ENCODE measurements at places on chromosomes 6 and 20.

DNA sequence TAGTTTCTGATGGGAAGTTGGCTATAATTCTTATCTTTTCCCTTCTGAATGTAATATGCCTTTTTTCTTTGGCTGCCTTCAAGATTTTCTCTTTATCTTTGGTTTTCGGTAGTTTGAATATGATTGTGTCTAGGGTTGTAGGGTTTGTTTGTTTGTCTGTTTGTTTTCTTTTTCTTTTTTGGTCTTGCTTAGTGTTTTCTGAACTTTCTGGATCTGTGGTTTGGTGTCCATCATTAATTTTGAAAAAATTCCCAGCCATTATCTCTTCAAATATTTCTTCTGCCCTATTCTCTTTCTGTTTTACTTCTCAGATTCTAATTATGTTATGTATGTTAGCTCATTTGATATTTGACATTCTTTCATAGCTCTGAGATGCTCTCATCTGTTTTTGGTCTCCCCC, 79.4 kb downstream of the CHMP4B start:
- H3K36me3 ChIP-seq = no peaks in the 10 kb centered on the region
- H3K4me1 ChIP-seq = peaks cover 5% of the 10 kb centered on the region
- no peak overlapping the region for H3K4me3 ChIP-seq
- no peaks in the 10 kb centered on the region for H3K27me3 ChIP-seq

- no peaks in the 10 kb centered on the region for H3K4me1 ChIP-seq
- H3K36me3 ChIP-seq = no peaks in the 10 kb centered on the region
- no peaks in the 10 kb centered on the region for H3K27me3 ChIP-seq
- H3K4me3 ChIP-seq = no peak overlapping the region
Observed at GRCh38 chr20:64156886-64157875, 7.1 kb upstream of the MYT1 start.

DNA sequence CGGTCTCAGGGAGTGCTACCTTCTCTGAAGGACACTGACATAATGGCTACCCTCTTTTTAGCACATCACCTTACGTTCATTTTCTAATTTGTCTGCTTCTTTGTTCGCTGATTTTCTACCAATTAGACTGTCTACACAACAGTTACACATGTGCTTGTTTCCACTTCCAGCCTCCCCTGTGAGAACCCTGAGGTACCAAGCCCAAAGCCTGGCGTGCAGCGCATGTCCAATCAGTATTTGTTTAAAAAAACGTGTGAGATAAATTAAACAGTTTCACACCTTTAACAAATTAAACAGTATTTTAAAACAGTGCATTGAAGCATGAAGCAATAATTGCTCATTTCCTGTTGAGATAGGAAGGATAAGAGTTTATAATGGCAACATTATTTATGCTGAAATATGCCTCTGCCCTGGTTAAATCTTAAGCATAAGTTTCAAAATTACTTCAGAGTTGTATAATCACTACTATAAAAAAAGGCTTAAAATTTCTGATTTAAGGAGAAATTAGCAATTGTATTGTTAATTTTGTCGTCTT, 88.9 kb downstream of the MAP3K5 start:
- no peaks in the 10 kb centered on the region for H3K36me3 ChIP-seq
- no peak overlapping the region for H3K27ac ChIP-seq
- no peak overlapping the region for H3K4me3 ChIP-seq
- H3K4me1 ChIP-seq = no peaks in the 10 kb centered on the region

DNA sequence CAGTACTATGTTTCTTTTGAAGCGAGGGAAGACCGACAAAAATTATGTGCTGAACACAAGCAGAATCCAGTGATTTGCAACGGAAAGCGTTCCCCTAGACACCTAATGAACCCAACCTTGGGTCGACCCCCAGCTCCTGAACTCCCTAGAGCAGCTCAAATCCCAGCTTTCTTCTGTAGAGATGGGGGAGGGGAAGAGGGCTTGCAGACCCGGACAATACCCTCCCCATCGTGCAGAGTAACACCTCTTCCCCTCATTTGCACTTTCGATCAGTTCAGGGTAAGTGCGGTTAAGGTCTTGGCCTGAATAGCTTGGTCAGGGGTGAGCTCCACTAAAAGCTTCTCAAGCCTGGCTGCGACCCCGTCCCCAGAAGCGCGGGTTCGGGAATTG, 404 bp downstream of the CEP162 start:
- DNase-seq = peak; percentile 17
- H3K4me1 ChIP-seq = no peaks in the 10 kb centered on the region
- H3K36me3 ChIP-seq = no peaks in the 10 kb centered on the region
- H3K4me3 ChIP-seq = peak overlapping the region; percentile 87
- H3K27ac ChIP-seq = peak overlapping the region; percentile 92

DNA sequence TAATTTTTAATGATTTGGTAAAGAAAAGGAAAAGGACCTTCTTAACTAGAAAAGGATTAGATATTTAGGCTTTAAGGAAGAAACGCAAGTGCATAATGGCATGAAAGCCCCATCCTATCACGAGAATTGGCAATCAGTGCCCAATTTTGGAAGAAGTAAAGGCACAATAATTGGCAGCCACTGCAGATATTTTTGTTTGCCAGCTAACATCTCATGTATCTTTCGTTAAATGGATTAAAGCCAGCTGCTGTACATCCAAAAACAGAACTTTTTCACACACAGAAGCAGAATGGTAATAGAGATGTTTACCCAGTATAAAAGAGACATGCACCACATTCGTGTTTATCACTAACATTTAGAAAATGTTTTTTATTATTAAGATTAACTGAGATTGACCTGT, 180.3 kb downstream of the C6orf118 start:
- no peak for DNase-seq
- no peak overlapping the region for H3K27ac ChIP-seq
- H3K36me3 ChIP-seq = no peaks in the 10 kb centered on the region
- H3K4me3 ChIP-seq = no peak overlapping the region
- no peaks in the 10 kb centered on the region for H3K4me1 ChIP-seq

DNA sequence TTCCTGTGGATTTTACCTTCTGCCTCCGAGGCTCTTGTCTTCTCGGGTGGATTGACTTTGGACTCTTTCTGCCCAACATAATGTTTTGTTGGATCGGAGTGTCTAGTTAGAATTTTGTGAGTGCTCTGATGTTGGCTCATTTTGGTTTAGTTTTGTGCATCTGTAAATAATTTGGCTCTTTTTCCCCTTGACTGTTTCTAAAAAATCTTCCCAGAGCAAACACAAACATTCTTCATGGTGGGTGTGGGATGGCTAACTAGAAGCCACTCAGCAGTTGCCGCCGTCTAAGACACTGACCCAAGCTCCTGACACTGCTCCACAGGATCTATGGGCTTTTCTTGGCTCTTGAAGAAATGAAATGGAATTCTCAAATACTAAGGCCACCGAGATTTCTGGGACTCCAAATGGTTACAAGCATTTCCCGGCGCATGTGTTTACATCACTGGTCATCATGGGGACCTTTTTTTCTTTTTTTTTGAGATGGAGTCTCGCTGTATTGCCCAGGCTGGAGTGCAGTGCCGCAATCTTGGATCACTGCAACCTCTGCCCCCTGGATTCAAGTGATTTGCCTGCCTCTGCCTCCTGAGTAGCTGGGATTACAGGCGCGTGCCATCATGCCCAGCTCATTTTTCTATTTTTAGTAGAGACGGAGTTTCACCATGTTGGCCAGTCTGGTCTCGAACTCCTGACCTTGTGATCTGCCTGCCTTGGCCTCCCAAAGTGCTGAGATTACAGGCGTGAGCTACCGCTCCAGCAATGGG, 92.0 kb upstream of the FRMD1 start:
- no peak for DNase-seq
- H3K36me3 ChIP-seq = no peaks in the 10 kb centered on the region
- no peak overlapping the region for H3K4me3 ChIP-seq
- H3K27me3 ChIP-seq = no peaks in the 10 kb centered on the region
- H3K4me1 ChIP-seq = no peaks in the 10 kb centered on the region
- no peak overlapping the region for H3K27ac ChIP-seq

DNA sequence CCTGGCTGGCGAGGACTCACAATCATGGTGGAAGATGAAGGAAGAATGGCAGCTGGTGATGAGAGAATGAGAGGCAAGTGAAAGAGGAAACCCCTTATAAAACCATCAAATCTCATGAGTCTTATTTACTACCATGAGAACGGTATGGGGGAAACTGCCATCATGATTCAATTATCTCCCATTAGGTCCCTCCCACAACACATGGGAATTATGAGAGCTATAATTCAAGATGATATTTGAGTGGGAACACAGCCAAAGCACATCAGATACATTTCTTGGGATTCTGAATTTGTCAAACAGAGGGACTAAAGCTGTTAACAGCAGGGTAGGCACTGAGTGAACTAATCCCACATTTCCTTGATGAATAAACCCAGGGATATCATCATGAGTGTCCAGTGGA, 116.2 kb upstream of the PLCB4 start:
- no peak overlapping the region for H3K27ac ChIP-seq
- no peaks in the 10 kb centered on the region for H3K27me3 ChIP-seq
- H3K4me3 ChIP-seq = no peak overlapping the region

DNA sequence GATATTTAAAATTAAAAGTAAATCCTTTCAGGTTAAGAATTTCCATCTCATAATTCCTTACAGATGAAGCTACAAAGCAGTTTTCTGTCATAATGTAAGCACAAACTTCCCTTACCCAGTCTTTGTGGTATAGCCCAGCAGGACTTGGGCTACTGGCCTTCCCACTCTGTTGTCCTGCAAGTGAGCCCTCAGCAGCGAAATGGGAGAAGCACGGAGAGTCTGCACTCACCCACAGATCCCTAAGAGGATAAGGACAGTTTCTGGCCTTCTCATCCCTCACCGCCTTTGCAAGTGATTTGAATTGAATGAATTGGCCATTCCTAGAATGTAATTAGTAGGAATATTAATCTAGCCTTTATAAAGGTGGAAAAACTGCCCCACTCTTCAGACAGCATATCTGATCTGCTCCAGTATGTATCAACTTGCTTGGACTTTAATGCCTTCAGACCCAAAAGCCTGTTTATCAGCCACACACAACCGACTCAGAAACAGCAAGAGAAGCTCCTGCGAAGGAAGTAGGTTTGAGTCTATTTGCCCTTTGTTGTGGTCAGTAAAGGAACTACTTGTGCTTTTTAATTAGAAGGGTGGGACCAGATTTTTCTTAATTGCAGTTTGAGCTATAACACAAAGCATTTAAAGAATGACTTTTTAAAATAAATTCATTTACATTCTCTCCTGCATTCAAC, 29.9 kb upstream of the PRDM1 start:
- H3K36me3 ChIP-seq = no peaks in the 10 kb centered on the region
- H3K27ac ChIP-seq = no peak overlapping the region
- H3K27me3 ChIP-seq = no peaks in the 10 kb centered on the region
- no peak for DNase-seq
- H3K4me1 ChIP-seq = no peaks in the 10 kb centered on the region

DNA sequence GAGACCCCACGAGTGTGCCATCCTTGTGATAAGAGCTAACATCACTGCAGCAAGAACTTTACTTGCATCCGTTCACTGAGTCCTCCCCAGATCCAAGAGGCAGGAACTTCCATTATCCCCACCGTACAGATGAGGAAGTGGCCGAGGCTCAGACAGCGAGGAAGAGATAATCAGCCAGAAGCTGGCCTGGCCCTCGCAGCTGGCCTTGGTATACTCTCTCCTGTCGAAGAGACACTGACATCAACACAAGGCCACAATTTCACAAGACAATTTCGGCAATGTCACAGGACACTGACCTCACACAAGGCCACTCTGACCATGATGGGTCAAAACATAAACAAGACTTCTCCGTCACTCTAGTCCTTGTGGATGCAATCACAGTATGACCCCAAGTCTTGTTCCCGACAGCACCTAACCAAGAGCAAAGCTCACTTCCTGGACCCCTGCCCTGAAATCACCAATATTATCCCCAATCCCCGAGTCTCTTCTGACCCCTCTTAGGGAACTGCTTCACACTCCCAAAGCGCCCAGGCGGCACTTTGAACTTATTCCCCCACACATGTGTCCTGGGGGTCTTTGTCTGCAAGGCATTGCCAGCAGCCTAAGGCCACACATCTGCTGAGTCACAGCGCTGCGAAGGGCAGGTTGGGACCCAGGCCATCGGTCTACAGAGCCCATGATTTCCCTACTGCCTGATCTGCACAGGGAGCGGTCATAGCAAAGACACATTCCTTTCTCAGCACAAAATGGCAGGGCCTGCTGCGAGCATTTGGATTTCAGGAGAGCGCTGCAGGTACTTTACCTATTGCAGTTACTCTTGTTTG, 14.8 kb upstream of the VAPB start:
- no peak overlapping the region for H3K4me3 ChIP-seq
- DNase-seq = no peak
- no peaks in the 10 kb centered on the region for H3K36me3 ChIP-seq
- H3K27ac ChIP-seq = no peak overlapping the region
- H3K27me3 ChIP-seq = no peaks in the 10 kb centered on the region

DNA sequence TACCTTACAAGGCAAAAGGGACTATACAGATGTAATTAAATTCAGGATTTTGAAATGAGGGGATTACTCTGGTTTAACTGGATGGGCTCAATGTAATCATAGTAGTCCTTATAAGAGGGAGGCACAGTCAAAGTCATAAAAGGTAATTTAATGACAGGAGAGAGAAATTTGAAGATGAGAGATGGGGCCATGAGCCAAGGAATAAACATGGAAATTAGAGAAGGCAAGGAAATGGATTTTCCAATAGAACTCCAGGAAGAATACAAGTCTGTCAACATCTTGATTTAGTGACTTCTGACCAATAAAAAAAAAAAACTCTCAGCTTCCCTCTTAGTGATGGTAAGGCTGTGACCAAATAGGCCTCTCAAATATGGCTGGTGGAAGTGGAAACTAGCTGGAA, 101.9 kb upstream of the BEND3 start:
- H3K27ac ChIP-seq = no peak overlapping the region
- no peak for DNase-seq
- no peak overlapping the region for H3K4me3 ChIP-seq
- no peaks in the 10 kb centered on the region for H3K27me3 ChIP-seq
- no peaks in the 10 kb centered on the region for H3K36me3 ChIP-seq
- H3K4me1 ChIP-seq = peaks cover 7% of the 10 kb centered on the region

DNA sequence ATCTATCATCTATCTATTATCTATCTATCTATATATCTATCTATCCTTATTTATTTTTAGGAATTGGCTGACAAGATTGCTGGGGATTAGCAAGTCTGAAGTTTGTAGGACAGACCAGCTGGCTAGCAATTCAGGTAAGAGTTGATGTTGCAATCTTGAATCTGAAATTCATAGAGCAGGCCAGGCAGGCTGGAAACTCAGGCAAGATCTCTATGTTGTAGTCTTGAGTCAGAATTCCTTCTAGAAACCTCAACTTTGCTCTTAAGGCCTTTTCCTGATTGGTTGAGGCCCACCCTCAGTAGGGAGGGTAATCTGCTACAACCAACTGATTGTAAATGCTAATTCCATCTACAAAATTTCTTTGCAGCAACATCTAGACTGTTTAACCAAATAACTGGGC, 19.2 kb downstream of the MAPK13 start:
- no peak overlapping the region for H3K27ac ChIP-seq
- no peak overlapping the region for H3K4me3 ChIP-seq
- H3K36me3 ChIP-seq = no peaks in the 10 kb centered on the region
- no peaks in the 10 kb centered on the region for H3K4me1 ChIP-seq
